ENCODE measurements at places on chromosomes 3 and 15.

DNA sequence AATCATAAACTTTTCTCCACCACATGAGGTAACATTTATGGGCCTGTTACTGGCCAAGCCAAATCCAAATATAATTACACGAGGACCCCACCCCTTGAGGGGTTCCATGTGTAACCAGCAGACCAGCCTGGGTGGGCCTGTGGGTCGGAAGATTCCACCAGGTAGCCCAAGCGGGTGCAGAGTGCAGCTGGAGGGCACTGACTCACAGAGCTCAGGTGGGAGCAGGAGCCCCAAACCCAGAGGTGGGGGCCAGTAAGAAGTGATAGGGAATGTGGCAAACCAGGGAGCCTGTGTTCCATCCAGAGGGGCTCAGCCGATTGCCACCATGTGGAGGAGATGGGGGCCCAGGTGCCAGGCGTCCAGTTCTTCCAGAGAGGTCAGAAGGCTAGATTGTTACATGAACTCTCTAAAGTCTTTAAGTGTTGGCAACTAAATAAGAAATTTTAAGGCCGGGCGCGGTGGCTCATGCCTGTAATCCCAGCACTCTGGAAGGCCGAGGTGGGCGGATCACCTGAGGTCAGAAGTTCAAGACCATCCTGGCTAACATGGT, 2.6 kb downstream of the GP9 start:
- DNase-seq, result no peak

- DNase-seq, result no peak
Observed at GRCh38 chr3:58839964-58840363, 173.4 kb upstream of the FAM3D start.

GRCh38 chr3:49775538-49775937, 10.8 kb downstream of the IP6K1 start:
- DNase-seq, result no peak

DNA sequence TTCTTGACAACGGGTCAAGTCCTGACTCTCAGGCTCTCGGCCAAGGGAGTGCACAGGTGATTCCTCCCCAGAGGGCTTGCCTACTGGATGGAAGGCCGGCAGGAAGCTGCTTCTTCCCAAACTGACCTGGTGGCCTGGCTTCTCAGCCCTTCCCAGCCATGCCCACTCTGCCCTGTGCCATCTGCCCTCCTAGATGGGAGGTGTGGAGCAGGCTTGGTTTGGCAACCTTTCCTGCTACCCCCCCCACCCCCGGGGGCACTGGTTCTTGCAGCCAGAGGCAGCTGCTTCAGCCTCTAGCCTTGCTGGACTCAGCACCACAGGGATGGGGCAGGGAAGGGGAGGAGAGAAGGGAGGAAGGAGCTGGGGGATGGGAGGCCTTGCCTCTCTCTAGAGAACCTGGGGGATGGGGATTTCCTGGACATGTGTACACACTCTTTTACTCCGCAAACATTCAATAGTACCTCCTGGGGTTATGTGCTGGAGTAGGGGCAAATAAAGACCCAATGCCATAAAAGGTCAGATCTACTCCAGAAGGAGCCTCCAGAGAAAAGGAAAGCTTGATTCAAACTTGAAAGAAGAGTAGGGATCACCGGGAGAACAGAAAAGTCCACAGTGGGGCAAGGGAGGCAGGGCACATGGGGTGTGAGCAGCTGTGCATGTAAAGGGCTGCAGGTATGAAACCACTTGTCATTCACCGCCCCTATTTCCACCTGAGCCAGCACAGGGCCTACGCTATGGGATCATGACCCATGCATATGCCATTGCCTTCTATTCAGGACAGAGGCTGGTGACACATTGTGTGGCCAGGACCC, 4.2 kb upstream of the DAPK2 start:
- DNase-seq, result no peak

- DNase-seq, result no peak
Observed at GRCh38 chr3:145815707-145816413, 345.1 kb downstream of the PLOD2 start.

Measured in DND-41 (cell line).